Progenitor cell of endocrine pancreas (in vitro differentiated cells): ENCODE measurements at places on chromosomes 4 and X. TPM values are rescaled to one million over a fixed set of nuclear protein-coding genes. Genes with fewer than 3 reads are reported as not detected.

DNA sequence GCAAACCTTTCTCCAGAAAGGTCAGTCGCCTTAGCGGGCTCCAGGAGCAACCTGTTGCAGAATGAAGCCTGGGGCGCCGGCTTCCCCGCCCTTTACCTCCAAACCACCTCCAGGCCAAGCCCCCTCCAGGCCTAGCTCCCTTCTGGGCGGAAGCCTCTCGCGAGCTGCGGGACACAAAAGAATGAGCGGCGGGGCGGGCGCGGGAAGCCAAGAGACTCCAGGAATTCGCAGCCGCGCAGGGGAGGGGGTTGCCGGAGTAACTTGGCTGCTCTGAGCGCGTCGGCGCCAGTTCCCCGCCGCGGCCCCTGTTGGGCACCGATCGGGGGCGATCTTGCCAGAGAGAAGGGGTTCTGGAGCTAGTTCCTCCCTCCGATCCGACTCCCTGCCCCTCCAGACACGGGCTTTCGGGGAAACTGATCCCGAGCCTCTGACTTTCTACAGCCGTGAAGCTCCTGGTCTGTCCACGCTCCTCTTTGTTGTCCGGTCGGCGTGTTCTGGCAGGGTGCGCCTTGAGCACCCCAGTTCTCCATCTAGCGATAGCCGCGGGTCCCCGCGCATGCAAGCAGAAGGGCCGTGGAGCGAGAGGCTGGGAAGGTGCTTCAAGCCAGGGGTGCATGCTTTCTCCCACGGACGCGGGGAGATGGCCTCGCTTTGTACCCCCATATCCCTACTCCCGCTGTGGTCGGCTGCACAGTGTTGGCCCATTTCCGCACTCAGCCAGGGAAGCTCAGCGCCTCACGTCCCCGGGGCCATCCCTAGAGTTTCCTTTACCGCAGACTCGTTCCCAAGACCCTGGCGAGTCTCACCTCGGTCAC is 1.2 kb downstream of the PROM1 start:
- peak overlapping the region; percentile 92 for H3K27ac ChIP-seq
- DNase-seq = peak; percentile 78
- H3K4me3 ChIP-seq = peak overlapping the region; percentile 84
- peaks cover 21% of the 10 kb centered on the region for H3K4me1 ChIP-seq
- peaks cover 4% of the 10 kb centered on the region for H3K36me3 ChIP-seq

The TIGD4 gene
- 2.5 and 3.3 TPM in 2 replicates for total RNA-seq

DNA sequence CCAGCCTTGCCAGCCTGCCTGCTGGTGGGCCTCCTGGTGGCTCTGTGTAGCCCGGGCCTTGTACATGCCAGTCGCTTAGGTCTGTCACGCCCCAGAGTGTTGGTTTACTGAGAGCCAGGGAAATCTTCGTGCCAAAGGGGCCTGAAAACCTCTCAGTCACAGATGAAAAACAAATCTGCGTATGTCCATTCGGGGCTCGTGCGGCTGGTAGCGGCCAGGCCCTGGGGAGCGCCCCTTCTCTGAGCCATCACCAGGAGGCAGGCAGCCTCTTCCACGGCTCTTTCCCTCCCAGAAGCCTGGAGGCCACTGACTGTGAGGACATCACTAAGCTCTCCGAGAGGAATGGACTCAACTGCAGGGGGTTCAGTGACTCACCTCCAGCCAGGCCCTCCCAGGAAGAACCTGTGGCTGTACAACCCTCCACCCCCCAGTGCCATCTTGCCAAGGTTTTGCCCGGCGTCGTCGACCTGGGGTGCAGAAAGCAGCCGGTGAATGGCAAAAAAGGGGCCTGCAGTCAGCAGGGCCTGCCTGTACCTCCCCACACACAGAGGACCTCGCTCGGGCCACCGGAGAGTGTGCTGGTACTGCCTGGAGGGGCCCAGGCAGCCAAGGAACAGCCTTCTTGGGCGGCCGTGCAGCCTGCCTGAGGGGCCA is 162.2 kb downstream of the BCOR start:
- no peak overlapping the region for H3K27ac ChIP-seq
- peaks cover 5% of the 10 kb centered on the region for H3K27me3 ChIP-seq
- no peak for DNase-seq
- H3K4me3 ChIP-seq = no peak overlapping the region
- no peaks in the 10 kb centered on the region for H3K4me1 ChIP-seq
- H3K36me3 ChIP-seq = no peaks in the 10 kb centered on the region

DNA sequence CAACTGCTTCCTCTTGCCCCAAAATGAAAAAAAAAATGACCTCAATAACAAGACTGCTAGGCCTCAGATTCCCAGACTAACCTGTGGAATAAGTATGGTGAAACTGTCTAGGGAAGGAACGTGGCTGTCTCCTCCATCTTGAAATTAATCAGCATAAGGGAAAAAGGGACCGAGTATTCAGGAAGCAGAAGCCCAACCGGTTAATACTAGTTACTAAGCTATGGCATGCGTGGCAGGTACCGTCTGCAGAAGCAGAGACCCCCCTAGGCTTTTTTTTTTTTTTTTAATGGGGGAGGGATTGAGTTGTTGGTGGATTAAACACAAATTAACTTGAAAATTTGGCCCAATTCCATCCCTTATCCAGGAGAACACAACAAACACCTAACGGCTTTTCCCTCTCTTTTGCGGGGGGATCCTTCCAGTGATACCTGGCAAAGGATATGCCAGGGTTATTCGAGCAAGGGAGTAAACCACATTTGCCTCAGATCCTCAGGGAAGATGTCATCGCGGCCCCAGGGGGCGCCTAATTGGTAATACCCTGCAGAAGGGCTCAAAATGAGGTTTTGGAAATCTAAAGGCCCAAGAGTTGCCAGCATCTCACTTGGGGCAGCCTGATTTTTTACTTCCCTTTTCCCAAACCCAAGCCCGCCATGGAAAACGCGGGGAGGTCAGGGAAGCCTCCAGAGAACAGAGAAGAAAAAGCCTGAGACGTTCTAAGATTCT is 893 bp downstream of the RLIM start:
- peaks cover 9% of the 10 kb centered on the region for H3K4me1 ChIP-seq
- no peak for DNase-seq
- H3K27me3 ChIP-seq = no peaks in the 10 kb centered on the region
- H3K4me3 ChIP-seq = peak overlapping the region; percentile 98
- peak overlapping the region; percentile 100 for H3K27ac ChIP-seq

The CCSER1 gene
- 11.6 and 11.7 TPM in 2 replicates for total RNA-seq

The CNKSR2 gene
- total RNA-seq = 28.0 TPM in 2 replicates

DNA sequence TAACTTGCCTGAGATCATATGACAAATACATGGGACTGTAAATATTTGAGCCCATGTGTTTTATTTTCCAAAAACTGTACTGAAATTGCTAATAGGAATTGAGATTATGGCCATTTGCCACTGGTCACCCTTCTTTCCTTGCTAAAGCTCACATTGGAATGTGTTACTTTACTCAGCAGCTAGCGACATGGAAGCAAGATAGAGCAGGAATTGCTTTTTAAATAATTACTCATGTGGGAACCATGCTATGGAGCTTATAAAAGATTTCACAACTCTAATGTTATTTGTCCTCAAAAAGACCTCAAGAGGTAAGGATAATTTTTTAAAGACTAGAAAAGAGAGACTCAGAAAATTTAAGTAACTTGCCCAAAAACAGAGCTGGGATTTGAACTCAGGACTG is 48.8 kb upstream of the AFAP1 start:
- H3K27ac ChIP-seq = no peak overlapping the region
- H3K4me1 ChIP-seq = no peaks in the 10 kb centered on the region
- peaks cover 3% of the 10 kb centered on the region for H3K27me3 ChIP-seq
- no peak overlapping the region for H3K4me3 ChIP-seq
- no peaks in the 10 kb centered on the region for H3K36me3 ChIP-seq

GRCh38 chrX:135086197-135086854 is 34.0 kb downstream of the ETDB start:
- H3K36me3 ChIP-seq = no peaks in the 10 kb centered on the region
- H3K4me1 ChIP-seq = peaks cover 2% of the 10 kb centered on the region
- no peak overlapping the region for H3K27ac ChIP-seq
- no peak overlapping the region for H3K4me3 ChIP-seq
- H3K27me3 ChIP-seq = no peaks in the 10 kb centered on the region

DNA sequence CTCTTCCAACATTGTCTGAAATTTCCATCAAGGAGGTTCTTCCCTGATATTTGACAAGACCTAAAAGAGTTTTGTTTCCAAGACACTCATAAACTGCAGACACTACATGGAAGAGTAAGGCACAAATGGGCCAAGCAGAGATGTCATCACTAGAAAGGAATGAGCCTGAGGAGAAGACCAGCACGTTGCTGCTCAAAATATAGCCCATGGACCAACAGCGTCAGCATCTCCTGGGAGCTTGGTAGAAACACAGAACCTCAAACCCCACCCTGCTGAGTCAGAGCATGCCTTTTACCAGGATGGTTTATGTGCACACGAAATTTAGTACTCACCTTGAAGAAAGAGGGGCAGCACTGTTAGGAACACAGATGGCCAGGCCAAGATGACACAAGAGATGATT is 128.7 kb upstream of the MID1 start:
- H3K4me3 ChIP-seq = no peak overlapping the region
- H3K36me3 ChIP-seq = peaks cover 4% of the 10 kb centered on the region
- H3K27me3 ChIP-seq = no peaks in the 10 kb centered on the region
- H3K4me1 ChIP-seq = peaks cover 3% of the 10 kb centered on the region
- DNase-seq = no peak

GRCh38 chr4:127642169-127642568 is 9.4 kb downstream of the INTU start:
- no peaks in the 10 kb centered on the region for H3K27me3 ChIP-seq
- H3K27ac ChIP-seq = no peak overlapping the region
- H3K4me3 ChIP-seq = no peak overlapping the region
- no peaks in the 10 kb centered on the region for H3K4me1 ChIP-seq

The CFAP47 gene
- 1.5 and 1.7 TPM in 2 replicates for total RNA-seq

DNA sequence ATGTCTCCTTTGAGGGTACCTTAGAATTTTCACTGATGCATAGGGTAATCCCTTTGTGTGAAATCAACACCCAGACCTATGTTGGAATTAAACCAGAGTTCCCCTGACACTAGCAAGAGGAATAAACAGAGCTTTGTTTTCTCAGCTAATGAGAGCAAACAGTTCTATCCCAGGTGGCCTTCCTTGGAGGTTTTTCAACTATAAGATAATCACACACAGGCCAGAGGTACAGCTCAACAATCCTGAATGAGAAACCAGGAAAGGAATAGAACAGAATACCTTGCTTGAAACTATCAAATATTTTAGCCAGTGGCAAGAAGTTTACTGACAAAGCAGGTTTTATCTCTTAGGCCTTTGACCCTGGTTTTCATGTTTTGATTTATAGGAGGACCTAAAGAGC is 100.2 kb downstream of the OTC start:
- no peaks in the 10 kb centered on the region for H3K27me3 ChIP-seq
- H3K4me3 ChIP-seq = no peak overlapping the region
- DNase-seq = no peak
- peak overlapping the region; percentile 43 for H3K27ac ChIP-seq

GRCh38 chrX:3518870-3519269 is 172.4 kb upstream of the MXRA5 start:
- DNase-seq = no peak
- no peak overlapping the region for H3K4me3 ChIP-seq
- no peaks in the 10 kb centered on the region for H3K4me1 ChIP-seq

DNA sequence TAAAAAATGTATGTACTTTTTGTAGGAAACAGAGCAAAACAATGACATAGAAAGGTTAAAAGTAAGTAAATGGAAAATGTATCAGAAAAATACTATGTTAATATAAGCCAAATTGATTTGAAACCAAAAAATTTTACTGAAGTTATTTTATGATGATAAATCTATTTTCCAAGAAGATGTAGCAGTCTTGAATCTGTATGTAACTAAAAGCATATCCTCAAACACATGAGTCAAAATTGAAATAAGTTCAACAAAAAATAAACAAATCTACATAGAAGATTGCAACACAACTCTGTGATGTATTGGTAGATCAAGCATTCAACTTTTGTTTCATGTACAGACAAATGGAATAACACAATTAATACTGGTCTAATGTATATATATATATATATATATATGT is 450.0 kb downstream of the SPRY1 start:
- no peak overlapping the region for H3K4me3 ChIP-seq
- no peak overlapping the region for H3K27ac ChIP-seq
- no peaks in the 10 kb centered on the region for H3K36me3 ChIP-seq
- H3K4me1 ChIP-seq = peaks cover 6% of the 10 kb centered on the region
- no peaks in the 10 kb centered on the region for H3K27me3 ChIP-seq

DNA sequence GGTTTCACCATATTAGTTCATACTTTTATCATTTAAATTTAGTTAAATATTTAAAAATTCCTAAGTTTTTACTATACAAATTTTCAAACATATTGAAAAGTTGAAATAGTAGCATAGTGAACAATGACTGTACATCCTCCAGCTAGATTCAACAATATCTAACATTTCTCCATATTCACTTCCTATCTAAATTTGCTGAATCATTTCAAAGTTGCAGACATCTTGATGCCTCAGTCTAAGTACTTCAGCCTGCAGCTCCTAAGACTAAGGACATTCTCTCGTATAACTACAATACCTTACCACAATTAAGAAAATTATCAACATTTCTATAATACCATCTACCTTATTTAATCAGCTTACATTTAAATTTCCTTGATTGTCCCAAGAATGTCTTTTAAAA is 132.7 kb downstream of the TMEM164 start:
- DNase-seq = no peak
- no peak overlapping the region for H3K27ac ChIP-seq
- no peaks in the 10 kb centered on the region for H3K27me3 ChIP-seq
- peaks cover 3% of the 10 kb centered on the region for H3K36me3 ChIP-seq

DNA sequence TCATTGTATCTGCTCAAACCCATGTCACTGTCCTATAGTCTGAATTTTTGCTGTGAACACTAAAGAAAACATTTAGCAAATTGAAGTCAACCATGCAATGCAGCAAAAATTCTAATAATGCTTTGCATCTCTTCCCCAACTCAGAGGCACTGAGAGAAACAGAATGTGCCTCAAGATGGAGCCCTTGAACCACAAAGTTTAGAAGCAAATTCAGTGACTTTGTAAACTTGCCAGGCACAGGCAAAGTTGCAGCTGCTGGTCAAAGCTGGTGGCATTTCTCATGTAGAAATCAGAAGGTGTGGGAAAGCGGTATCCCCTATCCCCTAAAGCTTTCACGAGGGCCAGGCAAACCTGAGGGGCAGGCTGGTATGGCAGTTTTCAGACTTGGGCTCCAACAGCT is 121.7 kb upstream of the DIPK2B start:
- H3K4me1 ChIP-seq = no peaks in the 10 kb centered on the region
- peaks cover 2% of the 10 kb centered on the region for H3K36me3 ChIP-seq
- no peak for DNase-seq

- H3K36me3 ChIP-seq = no peaks in the 10 kb centered on the region
- H3K27ac ChIP-seq = no peak overlapping the region
- H3K4me1 ChIP-seq = no peaks in the 10 kb centered on the region
- no peaks in the 10 kb centered on the region for H3K27me3 ChIP-seq
- no peak for DNase-seq
Measured at GRCh38 chr4:100557306-100557705, 39.5 kb upstream of the EMCN start.

The VCX2 gene
- not detected in 2 replicates for total RNA-seq

The BLTP1 gene
- total RNA-seq = 62.7 and 70.0 TPM in 2 replicates

DNA sequence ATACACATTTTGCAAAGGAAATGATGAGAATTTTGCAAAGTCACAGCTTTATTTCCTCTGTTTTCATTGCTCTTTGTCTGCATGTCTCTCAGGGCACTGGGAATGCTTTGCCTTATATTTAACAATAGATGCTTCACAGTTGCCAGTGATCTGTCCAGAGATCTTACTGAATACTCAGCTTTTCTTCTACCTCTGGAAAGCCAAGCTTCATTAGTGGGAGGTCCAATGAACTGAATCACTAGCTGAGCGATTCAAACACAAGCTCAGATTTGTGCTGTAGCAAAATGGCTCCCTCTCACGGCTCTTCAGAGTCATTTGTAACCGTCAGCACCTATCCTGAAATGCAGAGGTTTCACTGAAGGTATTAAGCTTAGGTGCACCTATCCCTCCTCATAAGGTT is 138.9 kb downstream of the DCLK2 start:
- H3K27me3 ChIP-seq = no peaks in the 10 kb centered on the region
- peaks cover 4% of the 10 kb centered on the region for H3K4me1 ChIP-seq
- no peak overlapping the region for H3K4me3 ChIP-seq
- H3K36me3 ChIP-seq = no peaks in the 10 kb centered on the region
